RPMI7951 (cell line): ENCODE measurements at places on chromosomes 12 and 14. TPM values are rescaled to one million over a fixed set of nuclear protein-coding genes. Genes with fewer than 3 reads are reported as not detected.

GRCh38 chr14:65160091-65160490, 57.8 kb upstream of the MAX start:
- DNase-seq: no peak

DNA sequence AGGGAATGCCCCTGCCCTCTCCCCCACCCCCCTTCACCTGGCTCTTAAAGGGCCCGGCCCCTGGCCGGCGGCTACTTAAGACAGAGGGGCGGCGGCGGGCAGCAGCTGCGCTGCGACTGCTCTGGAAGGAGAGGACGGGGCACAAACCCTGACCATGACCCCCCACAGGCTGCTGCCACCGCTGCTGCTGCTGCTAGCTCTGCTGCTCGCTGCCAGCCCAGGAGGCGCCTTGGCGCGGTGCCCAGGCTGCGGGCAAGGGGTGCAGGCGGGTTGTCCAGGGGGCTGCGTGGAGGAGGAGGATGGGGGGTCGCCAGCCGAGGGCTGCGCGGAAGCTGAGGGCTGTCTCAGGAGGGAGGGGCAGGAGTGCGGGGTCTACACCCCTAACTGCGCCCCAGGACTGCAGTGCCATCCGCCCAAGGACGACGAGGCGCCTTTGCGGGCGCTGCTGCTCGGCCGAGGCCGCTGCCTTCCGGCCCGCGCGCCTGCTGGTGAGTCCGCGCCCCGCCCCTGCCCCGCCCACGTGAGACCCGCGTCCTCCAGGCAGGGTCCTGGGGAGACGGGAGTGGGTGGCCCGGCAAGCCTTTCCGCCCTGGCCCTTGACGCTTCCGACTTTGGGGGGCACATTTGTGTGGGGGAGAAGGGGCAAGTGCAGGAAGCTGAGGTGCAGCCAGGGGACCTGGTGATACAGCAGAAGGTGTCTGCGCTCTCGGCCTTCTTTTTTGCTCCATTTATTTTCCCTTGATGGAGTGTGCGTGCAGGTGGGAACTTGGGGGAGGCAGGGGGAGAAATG, at the start of gene IGFBP6:
TSS of gene IGFBP6 (plus strand) at position 104 of the 790 bp plus-strand sequence. CDS start at position 155, 51 bp downstream.
- peak; percentile 59 for DNase-seq

GRCh38 chr14:35689000-35689460, 120.1 kb downstream of the RALGAPA1 start:
- no peak for DNase-seq

OTOGL gene
- total RNA-seq: 0.20 and 0.48 TPM in 2 replicates

PTPRQ gene
- total RNA-seq: under 0.01 TPM in 2 replicates
